ENCODE measurements at places on chromosomes 7 and 10. TPM values are rescaled to one million over a fixed set of nuclear protein-coding genes. Genes with fewer than 3 reads are reported as not detected.

Gene AGR2
- not detected for polyA plus RNA-seq

Gene MEOX2
- polyA plus RNA-seq: 3.0 TPM

Gene NRG3
- 1.3 TPM for polyA plus RNA-seq

Gene FFAR4
- polyA plus RNA-seq: 0.24 TPM

Gene CLDN3
- polyA plus RNA-seq: 0.40 TPM

Gene HOXA9
- 4.4 TPM for polyA plus RNA-seq

Gene CYP2C19
- not detected for polyA plus RNA-seq

Gene RBP3
- not detected for polyA plus RNA-seq

Gene SMC3
- 10.0 TPM for polyA plus RNA-seq

Gene RELN
- 2.0 TPM for polyA plus RNA-seq

Gene HILPDA
- polyA plus RNA-seq: 8.0 TPM

Gene RHOBTB1
- 7.9 TPM for polyA plus RNA-seq

Gene UBN2
- polyA plus RNA-seq: 4.5 TPM

Gene VWDE
- polyA plus RNA-seq: 11.1 TPM

Gene GDF10
- 0.64 TPM for polyA plus RNA-seq

Gene ATP5MK
- polyA plus RNA-seq: 1,315 TPM

Gene GRID1
- polyA plus RNA-seq: 5.6 TPM

Gene SLC39A12
- not detected for polyA plus RNA-seq

Gene ZNF277
- polyA plus RNA-seq: 16.3 TPM

Gene GRK5
- 68.4 TPM for polyA plus RNA-seq

Gene ZNF783
- 23.6 TPM for polyA plus RNA-seq

Gene TUBB8
- polyA plus RNA-seq: 0.10 TPM

Gene AMZ1
- 0.32 TPM for polyA plus RNA-seq

Gene NSUN5
- polyA plus RNA-seq: 31.0 TPM

Gene LLCFC1
- polyA plus RNA-seq: not detected

Gene CHAT
- not detected for polyA plus RNA-seq

Gene TSPAN33
- 6.5 TPM for polyA plus RNA-seq

Gene STEAP4
- polyA plus RNA-seq: 30.0 TPM

Gene HOXA7
- 9.7 TPM for polyA plus RNA-seq

Gene ENKUR
- polyA plus RNA-seq: 0.70 TPM

Gene PTN
- 11.6 TPM for polyA plus RNA-seq

Gene SYNPO2L
- 0.32 TPM for polyA plus RNA-seq

Gene CCDC3
- 9.9 TPM for polyA plus RNA-seq

Gene AZGP1
- polyA plus RNA-seq: 29.7 TPM

Gene CCNY
- polyA plus RNA-seq: 19.9 TPM

Gene SHH
- polyA plus RNA-seq: 13.7 TPM

Gene LRGUK
- 0.24 TPM for polyA plus RNA-seq

Gene MCM7
- polyA plus RNA-seq: 52.4 TPM

Gene ANXA8L1
- polyA plus RNA-seq: 0.24 TPM

Gene PRKAR2B
- 30.4 TPM for polyA plus RNA-seq

Gene RNF32
- polyA plus RNA-seq: 0.80 TPM

Gene NPSR1
- polyA plus RNA-seq: not detected

Gene DENND10
- polyA plus RNA-seq: 20.7 TPM

Gene C10orf105
- polyA plus RNA-seq: 0.07 TPM

Gene OR2A5
- polyA plus RNA-seq: not detected

Gene MCM10
- polyA plus RNA-seq: 0.20 TPM

Gene FAM25C
- polyA plus RNA-seq: not detected

Gene BMPER
- polyA plus RNA-seq: 0.48 TPM

Gene PPP1R9A
- polyA plus RNA-seq: 7.2 TPM

Gene ERCC6
- 8.1 TPM for polyA plus RNA-seq

Gene ARHGAP22
- polyA plus RNA-seq: 11.6 TPM

Gene SPOCK2
- polyA plus RNA-seq: 23.6 TPM

Gene TCERG1L
- polyA plus RNA-seq: 1.5 TPM

Gene ZNF365
- polyA plus RNA-seq: 0.54 TPM

Gene CALML5
- not detected for polyA plus RNA-seq

Gene BRI3
- polyA plus RNA-seq: 200 TPM

Gene FKBP6
- 0.07 TPM for polyA plus RNA-seq

Measured in adrenal gland (tissue), 19 donors.